Activated CD4-positive, alpha-beta T cell treated with anti-CD3 and anti-CD28 coated beads, Interleukin-2, amount 50 U/mL, for 1 hour (primary cell): ENCODE measurements at places on chromosomes 16 and 17.

GRCh38 chr17:47172696-47173565 lies 16.2 kb downstream of the CDC27 start:
- DNase-seq: no peak

DNA sequence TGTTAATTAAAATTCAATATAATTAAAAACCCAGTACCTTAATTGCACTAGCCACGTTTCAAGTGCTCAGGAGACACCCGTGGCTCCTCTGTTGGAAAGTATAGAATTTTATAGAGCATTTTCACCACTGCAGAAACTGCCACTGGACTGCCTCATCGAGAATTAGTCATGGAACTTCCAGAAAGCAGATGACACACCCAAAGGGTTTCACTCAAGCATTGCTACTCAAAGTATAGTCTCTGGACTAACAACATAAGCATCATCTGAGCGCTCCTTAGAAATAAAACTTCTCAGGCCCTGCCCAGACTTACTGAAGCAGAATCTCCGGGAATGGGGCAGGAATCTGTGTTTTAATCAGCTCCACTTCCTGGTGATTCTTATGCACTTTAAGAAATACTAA lies 63.5 kb upstream of the GPR139 start:
- DNase-seq: no peak

DNA sequence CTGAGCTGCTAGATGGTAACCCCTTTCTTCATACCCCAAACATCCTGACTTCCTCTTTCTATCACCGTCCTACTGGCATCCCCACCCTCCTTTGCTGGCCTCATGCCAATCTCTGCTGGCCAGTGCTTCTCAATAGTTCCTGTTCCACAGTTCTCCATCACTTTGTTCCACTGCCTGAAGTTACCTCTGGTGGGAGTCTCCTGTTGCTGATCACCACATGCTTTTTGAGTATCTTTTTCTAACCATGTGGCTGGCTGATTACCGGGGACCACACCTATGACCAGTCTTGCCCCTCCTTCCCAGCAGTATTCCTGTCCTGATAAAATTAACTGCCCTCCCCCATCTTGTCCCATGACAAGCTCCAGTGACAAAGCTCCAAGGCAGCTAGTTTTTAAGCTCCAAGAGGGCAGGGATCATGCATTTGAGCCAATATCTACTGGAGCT lies 380.4 kb upstream of the CCL2 start:
- DNase-seq: no peak

- DNase-seq: no peak
Observed at GRCh38 chr17:32502710-32503109, 15.9 kb downstream of the CDK5R1 start.

- no peak for DNase-seq
Observed at GRCh38 chr17:81741049-81741593, 29.0 kb downstream of the SLC25A10 start.

DNA sequence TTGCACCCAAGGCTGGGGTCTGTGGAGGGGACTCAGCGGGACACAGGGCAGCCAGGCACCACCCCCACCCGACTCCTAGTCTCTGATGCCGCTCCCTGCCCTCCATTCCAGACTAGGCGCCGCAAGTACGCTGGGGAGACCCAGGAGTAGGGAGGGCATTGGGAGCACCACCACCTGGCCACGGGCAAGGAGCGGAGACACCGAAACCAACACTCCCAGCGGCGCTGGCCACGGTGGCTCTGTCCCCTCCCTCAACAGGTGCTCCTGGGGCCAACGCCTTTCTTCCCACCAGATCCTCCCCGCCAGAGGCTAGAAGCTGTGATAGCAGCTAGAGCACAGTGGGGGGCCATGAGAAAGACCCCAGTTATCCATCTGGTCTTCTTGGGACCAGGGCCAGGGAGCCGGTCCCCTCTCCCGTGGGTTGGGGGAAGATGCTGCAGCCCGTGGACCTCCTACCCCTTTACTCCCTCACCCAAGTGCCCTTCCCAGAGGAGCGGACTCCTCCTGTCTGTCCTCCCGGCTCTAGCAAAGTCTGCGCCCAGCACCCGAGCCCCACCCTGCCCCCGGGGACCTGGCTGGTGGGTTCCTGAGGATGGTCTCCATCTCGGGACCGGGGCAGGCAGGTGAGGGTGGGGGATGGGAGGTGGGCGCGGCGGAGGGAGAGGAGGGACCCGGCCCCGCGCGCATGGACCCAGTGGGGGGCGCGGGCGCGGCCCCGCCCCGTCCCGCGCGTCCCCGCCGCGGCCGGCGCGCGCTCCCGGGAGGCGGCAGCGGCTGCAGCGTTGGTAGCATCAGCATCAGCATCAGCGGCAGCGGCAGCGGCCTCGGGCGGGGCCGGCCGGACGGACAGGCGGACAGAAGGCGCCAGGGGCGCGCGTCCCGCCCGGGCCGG lies at the start of gene SYNGR3:
Gene SYNGR3 (plus strand): TSS at position 762 of the 892 bp plus-strand sequence. CDS start 133 bp downstream, outside the sequence.
- DNase-seq: no peak

DNA sequence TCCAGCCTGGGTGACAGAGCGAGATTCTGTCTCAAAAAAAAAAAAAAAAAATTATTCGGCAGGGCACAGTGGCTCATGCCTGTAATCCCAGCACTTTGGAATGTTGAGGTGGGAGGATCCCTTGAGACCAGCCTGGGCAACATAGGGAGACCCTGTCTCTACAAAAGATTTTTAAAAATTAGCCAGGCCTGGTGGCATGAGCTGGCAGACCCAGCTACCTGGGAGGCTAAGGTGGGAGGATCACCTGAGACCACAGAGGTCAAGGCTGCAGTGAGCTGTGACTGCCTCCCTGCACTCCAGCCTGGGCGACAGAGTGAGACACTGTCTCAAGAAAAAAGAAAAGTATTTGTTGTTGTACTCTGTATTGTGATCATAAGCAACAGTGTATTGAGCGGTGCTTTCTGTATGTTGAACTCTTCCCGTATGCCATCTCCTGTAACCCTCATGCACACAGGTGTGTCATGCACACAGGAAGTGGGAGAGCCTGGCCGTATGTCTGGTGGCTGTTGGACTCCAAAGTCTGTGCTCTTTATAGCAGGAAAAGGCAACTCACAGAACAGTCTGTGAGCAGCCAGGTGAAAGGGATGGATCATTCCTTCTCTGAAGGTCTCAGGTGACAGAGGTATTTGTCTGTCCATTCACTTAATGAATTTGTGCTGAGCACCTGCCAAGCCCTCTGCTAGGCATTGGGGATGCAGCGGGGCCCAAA lies 17.1 kb downstream of the CDH1 start:
- no peak for DNase-seq

- no peak for DNase-seq
Observed at GRCh38 chr16:12133729-12134128, 157.2 kb downstream of the SNX29 start.

DNA sequence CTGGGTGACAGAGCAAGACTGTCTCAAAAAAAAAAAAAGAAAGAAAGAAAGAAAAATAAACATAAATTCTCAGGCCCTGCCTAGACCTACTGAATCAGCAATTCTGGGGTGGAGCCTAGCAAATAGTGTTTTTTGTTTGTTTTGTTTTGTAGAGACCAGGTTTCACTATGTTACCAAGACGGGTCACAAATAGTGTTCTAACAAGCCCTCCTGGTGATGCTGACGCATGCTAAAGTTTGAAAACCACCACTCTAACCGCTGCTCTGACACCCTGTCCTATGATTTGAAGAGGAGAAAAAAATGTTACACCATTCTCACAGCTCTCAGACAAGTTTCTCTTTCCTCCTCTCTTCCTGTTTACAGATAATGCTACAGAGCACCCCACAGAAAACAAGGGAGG lies 1.5 kb downstream of the MRPL10 start:
- DNase-seq: peak; percentile 25

- DNase-seq: no peak
Observed at GRCh38 chr16:30416624-30417528, 9.5 kb downstream of the ZNF771 start.

DNA sequence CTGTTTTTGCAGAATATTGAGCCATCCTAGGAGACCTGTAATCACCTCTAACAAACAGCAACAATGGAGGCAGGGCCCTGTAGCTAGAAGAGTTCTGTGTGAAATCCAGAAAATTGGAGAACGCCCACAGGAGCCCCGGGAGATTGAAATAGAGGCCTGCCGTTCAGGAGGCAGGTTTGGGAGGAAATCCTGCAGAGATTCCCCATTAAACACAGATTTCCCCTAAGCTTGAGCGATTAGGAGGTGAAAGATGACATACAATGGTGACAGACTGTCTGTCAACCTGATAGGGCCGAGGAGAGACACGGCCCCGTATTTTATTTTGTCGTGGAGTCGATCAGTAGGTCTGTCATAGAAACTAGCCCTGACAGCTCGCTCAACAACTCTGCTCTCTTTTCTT lies 18.2 kb downstream of the CDK5RAP3 start:
- DNase-seq: no peak

- DNase-seq: no peak
Observed at GRCh38 chr16:10220942-10221341, 38.7 kb upstream of the GRIN2A start.

GRCh38 chr16:87361916-87362619 lies 21.5 kb downstream of the FBXO31 start:
- DNase-seq: no peak

DNA sequence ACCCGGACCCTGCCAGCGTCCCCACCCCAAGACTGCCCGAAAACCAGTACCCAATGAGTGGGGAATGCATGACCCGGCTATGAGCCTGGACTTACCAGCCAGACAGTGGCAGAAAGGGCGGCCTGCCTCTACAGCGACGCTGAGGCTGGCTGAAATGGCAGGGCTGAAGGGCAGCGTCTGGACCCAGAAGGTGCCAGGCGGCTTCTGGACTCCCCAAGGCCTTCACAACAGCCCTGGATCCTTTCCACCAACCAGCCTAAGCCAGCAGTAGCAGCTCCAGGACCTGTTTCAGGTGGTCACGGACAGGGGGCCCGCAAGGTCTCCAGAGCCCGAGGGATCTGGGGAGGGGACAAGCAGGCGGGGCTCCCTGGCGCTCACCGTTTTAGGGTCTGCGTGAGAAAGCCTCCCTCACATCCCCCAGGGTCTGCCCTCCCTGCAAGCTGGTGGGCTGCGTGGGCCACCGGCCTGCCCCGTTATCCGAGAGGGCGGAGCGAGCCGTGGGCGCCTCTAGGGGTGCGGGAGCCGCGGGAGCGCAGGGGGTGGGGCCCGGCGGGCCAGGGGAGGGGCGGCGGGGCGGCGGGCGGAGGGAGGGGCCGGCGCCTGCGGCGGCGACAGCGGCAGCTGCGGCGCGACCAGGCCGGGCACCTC lies at the start of gene RIPOR1:
Gene RIPOR1 (plus strand): TSS at position 608 of the 648 bp plus-strand sequence. CDS start 9,618 bp downstream, outside the sequence.
- peak; percentile 44 for DNase-seq

GRCh38 chr17:40664582-40665333 lies at the start of gene KRT222:
Gene KRT222 (minus strand): TSS chr17:40665177. CDS start chr17:40665099, 78 bp downstream.
- no peak for DNase-seq

DNA sequence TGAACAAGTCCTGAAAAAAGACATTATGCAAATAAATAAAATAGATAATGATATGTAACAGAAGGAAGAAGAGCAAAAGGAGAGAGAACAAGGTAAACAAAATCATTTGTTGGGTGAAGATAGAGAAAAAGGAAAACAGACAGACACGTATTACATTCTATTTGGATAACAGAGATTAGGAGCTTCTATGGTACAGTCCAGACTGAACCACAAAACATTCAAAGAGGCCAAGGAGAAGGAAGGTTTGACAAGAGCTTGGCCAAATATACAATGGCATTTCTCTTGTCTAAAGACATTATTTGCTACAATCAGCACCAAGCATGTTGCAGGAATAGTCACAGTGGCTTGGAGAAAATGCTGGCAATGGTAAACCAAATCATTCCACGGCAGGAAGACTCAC lies 29.2 kb downstream of the SMG6 start:
- DNase-seq: no peak

DNA sequence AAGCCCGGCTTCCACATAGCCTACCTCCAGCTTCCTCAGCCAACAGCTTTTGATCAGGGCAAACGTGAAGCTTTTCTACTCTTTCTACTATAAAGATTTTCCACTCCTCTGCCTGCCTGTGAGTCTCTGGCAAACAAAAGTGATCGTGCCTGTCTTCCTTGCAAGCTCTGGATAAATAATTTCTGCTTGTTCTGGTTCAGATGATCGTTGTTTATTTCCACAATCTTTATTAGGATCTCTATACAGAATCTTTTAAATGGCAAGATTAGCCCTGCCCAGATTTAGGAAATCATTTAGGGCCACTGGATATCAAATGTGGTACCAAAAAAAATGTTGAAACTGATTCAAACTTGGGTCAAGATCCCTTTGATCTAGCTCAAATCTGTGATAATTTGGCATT lies 20.4 kb downstream of the KCNJ16 start:
- no peak for DNase-seq

DNA sequence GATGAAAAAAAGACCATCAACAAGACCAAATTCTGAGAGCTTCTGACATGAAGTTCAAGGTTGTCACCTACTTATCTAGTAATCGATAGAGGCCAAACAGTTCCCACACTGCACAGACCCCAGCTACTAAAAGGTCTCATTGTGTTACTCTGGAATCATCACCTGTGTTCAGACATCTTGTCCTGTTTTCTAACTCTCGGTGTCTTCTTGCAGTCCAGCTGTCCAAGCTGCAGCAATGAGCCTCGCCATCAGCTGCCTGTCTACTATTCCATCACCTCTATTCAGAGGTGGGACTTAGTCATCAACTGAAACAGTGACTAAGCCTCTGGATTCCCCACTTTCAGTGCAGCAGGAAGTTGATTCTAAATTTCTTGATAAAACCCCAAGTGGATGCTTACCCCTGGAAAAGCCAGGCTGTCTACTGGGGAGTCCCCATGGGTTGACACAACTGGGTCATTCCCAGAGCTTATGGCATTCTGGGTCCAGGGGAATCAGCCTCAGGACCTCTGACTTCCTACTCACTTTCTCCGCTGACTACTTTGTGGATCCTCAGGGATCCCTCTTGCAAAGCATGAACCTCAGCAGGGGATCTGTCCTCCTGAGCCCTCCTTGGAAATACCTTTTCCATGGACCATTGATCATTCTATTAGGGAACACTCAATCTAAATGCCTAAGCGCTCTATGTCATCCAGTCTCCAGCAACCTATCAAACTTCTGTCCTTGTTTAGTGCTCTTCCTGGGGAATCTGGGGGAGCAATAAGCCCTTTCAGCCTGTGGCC lies 46.5 kb downstream of the HNF1B start:
- no peak for DNase-seq

DNA sequence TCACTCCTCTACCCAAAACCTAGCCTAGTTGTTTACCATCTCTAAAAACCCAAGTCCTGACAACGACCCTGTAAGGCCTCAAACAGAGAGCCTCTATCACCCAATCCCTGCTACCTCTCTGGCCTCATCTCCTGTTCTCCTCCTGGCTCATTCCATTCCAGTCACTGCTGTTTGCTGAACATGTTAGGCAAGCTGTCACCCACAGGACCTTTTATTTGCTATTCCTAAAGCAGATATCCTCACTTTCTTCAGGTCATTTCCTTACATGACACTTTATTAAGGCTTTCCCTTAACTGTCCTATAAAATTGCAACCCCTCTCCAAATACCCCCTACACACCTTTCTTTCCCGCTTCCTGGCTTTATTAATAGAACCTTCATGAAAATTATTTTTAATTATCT lies 85.1 kb downstream of the KANSL1 start:
- no peak for DNase-seq

- no peak for DNase-seq
Observed at GRCh38 chr16:51419768-51420167, 268.7 kb upstream of the SALL1 start.

GRCh38 chr16:86448306-86448890 lies 61.9 kb upstream of the FOXF1 start:
- DNase-seq: no peak
